Left ventricle myocardium inferior (tissue), 1 donor: ENCODE measurements at places on chromosomes 11 and 22. TPM values are rescaled to one million over a fixed set of nuclear protein-coding genes. Genes with fewer than 3 reads are reported as not detected.

The OR10AG1 gene
- not detected for total RNA-seq

GRCh38 chr11:37500425-37500824 is 902.4 kb upstream of the RAG2 start:
- H3K36me3 ChIP-seq: no peaks in the 10 kb centered on the region
- no peak overlapping the region for H3K27ac ChIP-seq
- DNase-seq: no peak
- H3K27me3 ChIP-seq: no peaks in the 10 kb centered on the region
- H3K4me1 ChIP-seq: no peaks in the 10 kb centered on the region

- H3K36me3 ChIP-seq: no peaks in the 10 kb centered on the region
- no peak overlapping the region for H3K27ac ChIP-seq
- H3K27me3 ChIP-seq: no peaks in the 10 kb centered on the region
- no peak overlapping the region for H3K4me3 ChIP-seq
- peaks cover 25% of the 10 kb centered on the region for H3K4me1 ChIP-seq
- no peak for DNase-seq
These were observed 43.2 kb upstream of the CREB3L1 start for GRCh38 chr11:46234311-46234710.

GRCh38 chr22:48800036-48800885 is 1027.4 kb downstream of the BRD1 start:
- H3K36me3 ChIP-seq: no peaks in the 10 kb centered on the region
- no peak overlapping the region for H3K27ac ChIP-seq
- no peak overlapping the region for H3K4me3 ChIP-seq

The CNIH2 gene
- total RNA-seq: not detected

GRCh38 chr11:44899959-44900358 is 50.7 kb downstream of the TP53I11 start:
- H3K36me3 ChIP-seq: peaks cover 4% of the 10 kb centered on the region
- H3K4me3 ChIP-seq: no peak overlapping the region

The DLAT gene
- total RNA-seq: 176 TPM

DNA sequence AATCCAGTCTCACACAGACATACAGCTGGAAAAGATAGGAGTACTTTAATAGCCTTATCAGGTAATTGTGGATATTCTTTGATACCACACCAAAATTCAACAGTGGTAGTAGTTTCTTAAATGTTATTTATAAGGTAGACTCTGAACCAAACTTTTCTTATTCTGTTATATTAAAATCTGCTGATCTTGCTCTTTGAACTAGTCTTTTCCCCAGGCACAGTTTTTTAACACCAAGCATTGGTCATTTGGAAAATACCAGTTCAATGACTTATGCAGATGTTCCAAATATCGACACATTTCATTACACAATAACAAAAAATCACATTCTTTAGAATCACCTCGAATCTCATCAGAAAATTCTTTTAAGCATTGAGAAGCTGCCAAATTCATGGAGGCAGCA is 7.6 kb downstream of the TRIM66 start:
- H3K4me1 ChIP-seq: peaks cover 21% of the 10 kb centered on the region
- no peaks in the 10 kb centered on the region for H3K36me3 ChIP-seq
- DNase-seq: no peak
- H3K27ac ChIP-seq: no peak overlapping the region

GRCh38 chr22:48402591-48403031 is 1425.1 kb downstream of the BRD1 start:
- H3K4me3 ChIP-seq: no peak overlapping the region
- H3K27ac ChIP-seq: no peak overlapping the region
- peaks cover 40% of the 10 kb centered on the region for H3K27me3 ChIP-seq
- no peak for DNase-seq
- no peaks in the 10 kb centered on the region for H3K36me3 ChIP-seq

DNA sequence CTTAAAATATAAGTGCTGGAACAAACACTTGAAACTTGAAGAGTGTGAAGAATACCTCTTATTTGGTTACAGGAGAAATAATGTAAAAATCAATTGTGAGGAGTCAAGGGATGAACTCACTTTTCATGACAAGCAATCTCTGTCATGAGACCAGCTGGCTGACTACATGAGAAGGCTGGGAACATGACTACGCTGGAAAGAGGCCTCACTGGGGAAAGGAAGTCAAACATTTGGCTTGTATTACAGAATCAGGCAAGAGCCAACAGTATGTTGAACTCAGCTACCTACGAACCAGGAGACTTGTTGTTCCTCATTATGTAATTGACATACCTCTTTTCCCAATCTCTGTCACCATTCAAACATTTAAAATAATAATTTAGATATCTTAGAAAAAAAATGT is 14.4 kb downstream of the DCDC1 start:
- H3K4me1 ChIP-seq: peaks cover 3% of the 10 kb centered on the region
- no peak for DNase-seq
- no peak overlapping the region for H3K4me3 ChIP-seq
- no peaks in the 10 kb centered on the region for H3K36me3 ChIP-seq

GRCh38 chr11:72684236-72684912 is 10.2 kb upstream of the PDE2A start:
- DNase-seq: peak; percentile 78
- peak overlapping the region; percentile 80 for H3K27ac ChIP-seq
- H3K36me3 ChIP-seq: peaks cover 44% of the 10 kb centered on the region
- peaks cover 70% of the 10 kb centered on the region for H3K4me1 ChIP-seq
- no peak overlapping the region for H3K4me3 ChIP-seq
- H3K27me3 ChIP-seq: no peaks in the 10 kb centered on the region

- no peak overlapping the region for H3K27ac ChIP-seq
- DNase-seq: no peak
- H3K27me3 ChIP-seq: peaks cover 9% of the 10 kb centered on the region
- no peaks in the 10 kb centered on the region for H3K36me3 ChIP-seq
These were observed 109.3 kb downstream of the APIP start for GRCh38 chr11:34806875-34807274.

DNA sequence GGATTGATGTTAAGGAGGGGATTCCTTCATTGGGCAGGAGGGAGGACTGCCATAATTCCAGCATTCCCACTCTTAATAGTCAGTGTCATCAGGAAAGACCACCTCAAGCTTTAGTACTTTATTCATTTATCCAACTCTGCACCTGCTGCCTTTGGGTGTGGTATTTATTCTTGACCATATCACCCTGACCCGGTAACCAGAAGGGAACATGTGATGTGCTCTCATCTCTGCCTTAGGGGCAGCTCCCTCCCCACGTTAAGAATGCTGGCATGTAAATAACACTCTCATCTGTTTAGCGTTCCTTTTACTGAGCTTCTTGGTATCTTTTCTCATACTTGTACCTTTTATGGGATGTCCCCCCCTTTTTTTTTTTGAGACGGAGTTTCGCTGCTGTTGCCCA is 7.7 kb downstream of the CAT start:
- peaks cover 32% of the 10 kb centered on the region for H3K36me3 ChIP-seq
- H3K27me3 ChIP-seq: no peaks in the 10 kb centered on the region
- peak overlapping the region; percentile 57 for H3K27ac ChIP-seq
- no peak for DNase-seq
- H3K4me1 ChIP-seq: peaks cover 80% of the 10 kb centered on the region
- H3K4me3 ChIP-seq: peak overlapping the region; percentile 4

The E2F8 gene
- 3.6 TPM for total RNA-seq

The DDTL gene
- 1.5 TPM for total RNA-seq

The PRCP gene
- 40.2 TPM for total RNA-seq

DNA sequence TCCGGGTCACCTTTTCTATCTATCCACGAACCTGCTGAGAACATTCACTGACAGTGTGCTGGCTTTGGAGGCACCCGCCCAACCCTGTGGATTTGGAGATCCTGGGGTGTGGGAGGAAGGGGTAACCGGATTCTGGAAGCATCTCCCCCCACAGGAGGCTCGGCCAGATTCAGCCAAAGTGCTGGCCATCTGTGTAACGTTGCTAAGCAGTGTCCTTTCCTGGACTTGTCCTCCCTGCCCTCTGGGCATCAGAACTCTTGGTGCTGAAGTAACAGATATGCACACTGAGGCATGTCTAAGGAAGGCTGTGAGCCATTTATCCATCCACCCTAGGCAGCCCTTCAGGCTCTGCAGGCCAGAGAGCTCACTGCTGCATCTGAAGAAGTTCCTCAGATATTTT is 85.7 kb downstream of the SNX19 start:
- peaks cover 52% of the 10 kb centered on the region for H3K4me1 ChIP-seq
- no peaks in the 10 kb centered on the region for H3K27me3 ChIP-seq
- H3K27ac ChIP-seq: peak overlapping the region; percentile 75
- no peaks in the 10 kb centered on the region for H3K36me3 ChIP-seq
- no peak overlapping the region for H3K4me3 ChIP-seq

GRCh38 chr22:36755316-36755715 is 20.6 kb downstream of the IFT27 start:
- no peak for DNase-seq
- H3K4me3 ChIP-seq: no peak overlapping the region
- H3K4me1 ChIP-seq: no peaks in the 10 kb centered on the region
- peaks cover 46% of the 10 kb centered on the region for H3K27me3 ChIP-seq
- H3K36me3 ChIP-seq: peaks cover 6% of the 10 kb centered on the region
